IPS DF 6.9 (cell line): ENCODE measurements at places on chromosomes 3 and 15.
A peak's percentile ranks its signal among the peaks of the same experiment; 100 is the strongest.

DNA sequence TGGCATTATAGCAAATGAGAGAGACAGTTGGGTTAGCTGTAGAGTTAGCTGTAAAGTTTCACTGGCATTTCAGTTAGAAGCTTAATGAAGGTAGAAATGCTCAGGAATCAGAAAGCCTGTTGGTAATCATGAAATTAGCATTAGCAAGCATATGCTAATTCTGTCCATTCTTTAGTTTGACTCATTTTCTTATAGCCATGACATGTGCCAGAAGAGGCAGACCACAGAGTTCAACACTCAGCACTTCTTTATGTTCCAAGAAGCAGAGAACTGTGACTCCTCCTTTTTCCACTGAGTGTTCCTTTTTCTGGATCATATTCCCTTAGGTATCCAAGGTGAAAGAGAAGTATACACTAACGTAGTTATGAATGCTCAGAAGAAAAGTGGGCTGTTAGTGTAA lies 276.2 kb upstream of the SGO1 start:
- no peak for DNase-seq

- DNase-seq: no peak
These were observed 19.5 kb upstream of the ATP2B2 start for GRCh38 chr3:10524799-10525301.

DNA sequence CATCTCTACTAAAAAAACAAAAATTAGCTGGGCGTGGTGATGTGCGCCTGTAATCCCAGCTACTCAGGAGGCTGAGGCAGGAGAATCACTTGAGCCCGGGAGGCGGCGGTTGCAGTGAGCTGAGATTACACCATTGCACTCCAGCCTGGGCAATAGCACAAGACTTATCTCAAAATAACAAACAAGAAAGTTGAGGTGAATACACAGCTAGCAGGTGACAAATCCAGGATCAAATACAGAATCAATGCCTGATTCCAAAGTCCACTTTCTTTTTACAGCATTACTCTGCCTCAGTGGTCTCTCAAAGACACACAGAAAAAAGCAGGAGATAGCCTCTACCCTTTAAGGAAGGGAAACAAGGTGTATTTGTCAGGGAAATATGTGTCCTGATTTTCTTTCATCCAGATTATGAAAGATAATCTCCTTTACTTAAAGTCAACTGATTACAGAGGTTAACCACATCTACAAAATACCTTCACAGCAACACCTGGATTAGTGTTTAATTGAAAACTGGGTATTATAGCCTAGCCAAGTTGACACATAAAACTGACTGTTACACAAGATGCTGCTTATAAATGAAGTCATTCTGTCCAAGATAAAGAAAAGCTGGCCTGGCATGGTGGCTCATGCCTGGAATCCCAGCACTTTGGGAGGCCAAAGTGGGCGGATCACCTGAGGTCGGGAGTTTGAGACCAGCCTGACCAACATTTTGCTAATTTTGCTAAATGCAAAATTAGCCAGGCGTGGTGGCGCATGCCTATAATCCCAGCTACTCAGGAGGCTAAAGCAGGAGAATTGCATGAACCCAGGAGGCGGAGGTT lies 4.0 kb upstream of the SLC25A38 start:
- no peak for DNase-seq

- no peak for DNase-seq
These were observed 26.2 kb upstream of the C3orf38 start for GRCh38 chr3:88123526-88123925.

- peak; percentile 54 for DNase-seq
These were observed 29.0 kb downstream of the CCDC33 start for GRCh38 chr15:74265046-74265639.

- peak; percentile 16 for DNase-seq
These were observed 5.2 kb downstream of the KCTD6 start for GRCh38 chr3:58497097-58497496.

GRCh38 chr3:10546820-10547263 lies 41.5 kb upstream of the ATP2B2 start:
- no peak for DNase-seq

DNA sequence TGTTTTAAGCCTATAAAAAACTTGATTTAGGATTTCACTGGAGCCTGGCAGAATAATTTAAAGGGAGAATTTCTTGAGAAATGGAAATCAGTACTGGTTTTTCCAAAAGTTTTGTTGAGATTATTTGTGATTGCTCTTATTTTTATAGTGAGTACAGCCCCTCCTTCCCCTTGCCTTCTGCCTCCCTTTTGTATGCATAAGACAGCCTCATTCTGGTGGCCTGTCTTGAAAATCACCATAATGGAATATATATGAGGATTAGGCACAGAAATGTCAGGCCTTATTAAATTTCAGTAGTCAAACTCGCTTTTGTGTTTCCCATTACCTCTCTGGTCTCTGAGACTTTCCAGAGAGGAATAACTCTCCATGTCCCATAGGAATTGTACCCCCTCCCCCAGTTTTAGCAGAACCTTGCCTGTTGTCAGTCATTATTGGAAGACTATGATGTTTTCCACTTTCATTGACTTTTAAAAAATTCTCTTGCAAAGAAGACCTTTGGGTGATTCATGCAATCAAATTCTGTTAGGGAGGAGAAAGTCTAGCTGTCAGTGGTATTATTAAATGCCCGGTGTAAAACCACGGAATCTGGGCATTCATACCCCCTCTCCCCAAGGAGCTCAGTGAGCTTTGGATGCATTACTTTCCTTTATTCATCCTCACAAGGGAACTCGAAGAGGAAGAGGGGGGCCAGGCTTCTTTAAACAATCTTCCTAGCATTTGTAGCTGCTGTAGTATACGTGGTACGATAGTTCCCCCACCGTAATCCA lies 171.6 kb upstream of the TSC22D2 start:
- DNase-seq: no peak
